SHP77 treated with DMSO at 0.1 percent for 48 hours (cell line): ENCODE measurements at places on chromosomes 7 and 10.

GRCh38 chr7:73865738-73866445 lies 4.9 kb downstream of the TMEM270 start:
- DNase-seq: peak; percentile 4

GRCh38 chr10:114758331-114758730 lies 63.2 kb upstream of the FHIP2A start:
- DNase-seq: no peak

DNA sequence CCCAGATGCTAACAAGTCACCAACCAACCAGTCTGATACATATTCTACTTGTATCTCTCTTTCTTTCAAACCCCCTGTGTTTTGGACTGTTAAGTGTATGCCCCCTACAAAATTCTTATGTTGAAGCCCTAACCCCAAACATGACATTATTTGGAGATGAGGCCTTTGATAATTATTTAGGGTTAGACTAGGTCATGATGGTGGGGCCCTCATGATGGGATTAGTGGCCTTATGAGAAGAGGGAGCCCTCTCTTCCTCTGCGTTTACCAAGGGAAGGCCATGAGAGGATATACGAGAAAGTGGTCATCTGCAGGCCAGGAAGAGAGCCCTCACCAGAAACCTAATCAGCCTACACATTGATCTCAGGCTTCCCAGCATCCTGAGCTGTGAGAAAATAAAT lies 2.5 kb downstream of the RAPGEF5 start:
- DNase-seq: no peak

- no peak for DNase-seq
These were observed 103.0 kb downstream of the COL26A1 start for GRCh38 chr7:101465576-101466196.

- DNase-seq: no peak
These were observed 7.1 kb downstream of the VIM start for GRCh38 chr10:17235136-17235535.

DNA sequence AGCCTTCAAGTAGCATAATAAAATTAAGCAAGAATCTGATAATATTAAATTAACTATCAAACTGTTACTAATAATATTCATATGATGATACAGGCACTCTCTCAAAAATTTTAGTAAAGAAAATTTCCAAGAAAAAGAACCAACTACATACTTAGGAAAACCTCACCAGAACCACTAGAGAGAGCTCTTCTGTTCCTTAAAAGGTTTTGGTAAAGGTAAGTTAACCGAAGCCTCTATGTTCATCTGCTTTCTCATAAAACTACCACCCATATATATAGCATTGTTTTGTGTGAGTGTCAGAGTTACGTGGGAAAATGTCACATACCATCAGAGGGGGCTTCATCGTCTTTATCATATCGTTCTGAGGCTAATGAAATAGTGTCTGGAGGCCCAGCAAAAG lies 20.7 kb downstream of the SKAP2 start:
- no peak for DNase-seq

DNA sequence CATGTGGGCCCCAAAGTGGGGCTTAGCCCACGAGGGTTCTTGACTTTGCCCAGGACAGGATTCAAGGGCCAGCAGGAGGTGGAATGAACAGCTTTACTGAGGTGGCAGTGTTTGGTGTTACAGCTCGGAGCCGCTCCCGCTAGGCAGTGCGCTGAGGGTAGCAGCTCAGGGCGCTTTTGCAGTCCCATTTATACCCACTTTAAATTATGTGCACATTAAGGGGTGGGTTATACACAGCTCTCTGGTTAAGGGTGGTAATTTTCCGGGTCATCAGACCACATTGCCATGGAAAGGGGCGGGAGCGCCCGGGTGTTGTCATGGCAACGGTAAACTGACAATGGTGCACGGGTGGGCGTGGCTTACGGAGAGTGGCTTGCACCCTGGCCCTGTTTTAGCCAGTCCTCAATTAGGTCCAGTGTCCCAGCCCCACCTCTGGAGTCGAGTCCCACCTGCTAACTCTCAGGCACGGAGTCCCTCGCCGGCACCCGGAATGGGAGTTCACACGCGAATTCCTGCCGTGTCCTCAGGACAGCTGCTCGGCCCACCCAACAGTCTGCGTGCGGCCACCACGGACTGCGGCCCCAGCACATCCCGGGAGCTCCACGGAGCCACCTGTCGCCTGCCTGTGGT lies 58.2 kb upstream of the PDGFA start:
- no peak for DNase-seq

DNA sequence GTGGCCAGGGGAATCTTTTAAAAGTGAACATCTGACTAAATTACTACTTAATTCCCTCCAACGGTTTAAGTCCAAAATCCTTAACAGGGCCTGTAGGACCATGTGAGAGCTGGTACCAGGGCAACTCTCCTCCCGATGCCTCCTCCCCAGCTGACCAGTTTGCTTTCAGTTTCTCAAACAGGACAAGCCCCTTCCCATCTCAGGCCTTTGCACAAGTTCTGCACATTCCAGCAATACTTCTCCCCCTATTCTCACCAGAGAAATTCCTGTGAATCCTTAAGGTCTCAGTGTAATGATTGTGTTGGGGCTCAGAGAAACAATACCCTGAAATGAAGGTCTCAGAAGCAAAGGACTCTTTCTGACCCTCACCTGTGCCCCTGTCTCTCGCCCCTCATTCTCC lies 8.0 kb upstream of the CALHM1 start:
- DNase-seq: no peak

- DNase-seq: no peak
These were observed 55.7 kb upstream of the GATA3 start for GRCh38 chr10:7998831-7999230.

- DNase-seq: no peak
These were observed 200.3 kb downstream of the CACNB2 start for GRCh38 chr10:18340496-18341051.

DNA sequence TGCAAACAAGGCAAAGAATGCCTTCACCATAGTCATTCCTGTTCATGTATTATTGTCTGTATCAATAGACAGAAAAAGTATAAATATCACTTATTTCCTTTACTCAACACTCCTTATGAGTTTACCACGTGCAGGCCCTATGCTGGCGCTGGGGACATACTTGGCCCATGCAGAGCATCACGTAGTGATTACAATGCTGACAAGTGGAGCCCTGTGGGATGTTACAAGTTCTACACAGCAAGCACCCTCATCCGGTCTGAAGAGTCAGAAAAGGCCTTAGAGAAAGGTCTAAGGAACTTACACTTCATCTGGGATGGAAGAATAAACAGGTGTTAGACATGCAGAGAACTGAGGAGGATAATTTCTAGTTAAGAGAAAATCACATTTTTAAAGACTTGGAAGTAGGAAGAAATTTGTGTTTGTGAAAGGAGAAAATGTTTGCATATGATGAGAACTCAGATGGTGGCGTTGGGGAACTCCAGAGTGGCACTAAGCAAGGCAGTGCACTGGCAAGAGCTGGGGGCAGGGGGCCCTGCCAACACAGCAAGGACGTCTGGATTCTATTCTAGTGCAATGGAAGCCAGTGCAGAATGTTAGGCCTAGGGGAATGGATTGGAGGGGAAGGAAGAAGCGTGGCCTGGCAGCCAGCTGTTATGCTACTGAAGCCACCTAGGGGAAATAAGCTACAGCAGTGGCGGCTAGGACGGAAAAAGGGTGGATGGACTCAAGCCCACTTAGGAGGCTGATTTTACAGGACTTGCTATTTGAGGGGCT lies 116.2 kb downstream of the ELMO1 start:
- no peak for DNase-seq

GRCh38 chr7:40530292-40530691 lies 395.5 kb downstream of the SUGCT start:
- no peak for DNase-seq

DNA sequence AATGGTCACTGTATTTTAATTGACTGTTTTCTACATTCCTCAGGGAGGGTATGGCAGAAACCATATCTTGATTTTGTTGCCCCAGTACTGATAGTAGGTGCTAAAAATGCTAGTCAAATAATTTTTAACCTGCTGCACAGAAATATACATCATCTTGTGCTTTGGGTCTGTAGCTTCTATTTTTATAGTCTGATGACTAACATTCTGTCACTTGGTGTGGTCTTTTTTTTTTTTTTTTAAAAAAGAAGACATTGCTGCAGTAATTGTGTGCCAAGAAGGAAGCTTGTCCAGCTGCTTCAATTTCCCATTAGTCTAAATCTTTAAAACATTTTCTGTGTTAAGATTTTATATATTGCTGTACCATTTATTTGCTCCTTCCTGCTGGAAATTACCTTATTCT lies 83.6 kb downstream of the ICA1 start:
- DNase-seq: no peak

- DNase-seq: no peak
These were observed 58.0 kb upstream of the PAX2 start for GRCh38 chr10:100687143-100688003.

DNA sequence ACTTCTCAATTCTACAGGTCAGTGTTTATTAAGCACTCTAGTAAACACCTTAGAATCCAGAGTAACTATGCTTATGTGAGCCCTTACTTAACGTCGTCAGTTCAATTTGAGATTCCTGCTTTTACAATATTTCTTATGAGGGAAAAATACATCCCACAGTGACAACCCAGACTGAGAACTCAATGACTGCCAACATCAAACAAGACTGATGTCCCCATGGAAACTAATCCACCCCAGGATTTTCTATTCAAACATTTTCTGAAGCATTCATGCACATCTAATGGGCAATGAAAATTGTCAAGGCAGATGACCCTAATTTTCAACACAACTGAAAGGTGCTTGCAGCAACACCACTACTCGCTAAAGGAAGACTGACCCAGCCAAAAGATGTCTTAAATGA lies 67.0 kb downstream of the ATE1 start:
- peak; percentile 9 for DNase-seq

DNA sequence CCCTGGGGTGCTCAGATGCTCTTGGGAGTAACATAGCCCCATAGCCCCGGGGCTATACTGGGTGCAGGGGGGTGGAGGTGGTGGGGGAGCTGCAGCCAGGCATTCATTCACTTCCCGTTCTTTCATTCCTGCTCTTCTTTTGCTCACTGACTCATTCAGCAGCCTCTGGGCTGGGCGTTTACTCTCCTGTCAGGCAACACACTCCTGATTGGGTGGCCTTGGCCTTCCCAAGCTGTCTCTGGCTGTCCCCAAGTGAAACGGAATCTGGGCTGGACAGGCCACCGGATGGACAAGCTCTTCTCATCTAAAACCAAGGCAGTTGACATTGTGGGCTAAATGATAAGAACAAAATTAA lies 34.6 kb downstream of the CHST3 start:
- no peak for DNase-seq

GRCh38 chr10:96772196-96772595 lies 51.9 kb upstream of the PIK3AP1 start:
- DNase-seq: no peak

DNA sequence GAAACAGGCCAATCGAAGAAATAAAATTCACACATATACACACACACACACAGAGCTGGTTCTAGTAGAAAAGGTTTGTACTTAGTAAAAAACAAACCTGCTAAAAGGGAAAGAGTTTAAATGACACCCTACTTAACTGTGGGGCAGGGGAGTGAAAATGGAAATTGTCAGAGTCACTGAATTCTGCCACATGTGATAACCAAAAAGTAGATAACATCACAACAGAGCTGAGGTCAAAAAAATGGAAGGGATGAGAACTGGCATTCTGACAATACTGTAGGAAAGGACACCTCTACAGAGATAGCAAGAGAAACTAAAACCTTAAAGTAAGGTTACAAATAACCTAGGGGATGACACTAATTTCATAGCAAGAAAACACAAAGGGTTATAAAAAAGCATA lies 74.6 kb downstream of the CACUL1 start:
- DNase-seq: no peak
